ENCODE measurements at places on chromosomes 1 and 21. TPM values are rescaled to one million over a fixed set of nuclear protein-coding genes. Genes with fewer than 3 reads are reported as not detected.

Gene PRRX1
- total RNA-seq = not detected

Gene ADCY10
- 0.07 TPM for total RNA-seq

Gene MIER1
- 19.0 TPM for total RNA-seq

DNA sequence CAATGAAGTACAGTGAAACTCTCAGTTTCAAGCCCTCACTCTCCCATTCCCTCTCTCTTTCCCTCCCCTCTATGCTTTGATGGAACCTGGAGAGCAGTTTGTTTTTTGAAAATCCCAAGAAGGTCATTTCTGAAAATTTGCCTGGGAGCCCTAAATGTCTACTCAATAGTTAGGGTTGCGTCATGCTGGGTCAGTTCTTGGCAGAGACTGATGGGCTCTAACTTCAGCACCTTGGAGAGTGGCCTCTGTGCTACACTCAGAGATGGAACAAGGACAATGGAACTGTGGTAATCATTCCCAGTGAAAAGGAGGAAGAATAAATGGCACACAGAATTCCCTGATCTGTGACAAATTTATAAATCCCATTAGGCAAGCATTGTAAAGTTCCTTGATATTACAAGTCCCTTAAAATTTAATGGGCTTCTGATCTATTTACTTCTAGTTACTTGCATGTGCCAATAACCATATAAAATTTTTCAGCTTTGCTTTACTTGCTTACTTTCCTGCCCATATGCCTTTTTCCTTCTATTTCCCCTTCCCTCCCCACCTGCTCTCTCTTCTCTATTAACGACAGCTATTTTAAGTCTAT, 182.9 kb upstream of the KCND3 start:
- no peak for DNase-seq

DNA sequence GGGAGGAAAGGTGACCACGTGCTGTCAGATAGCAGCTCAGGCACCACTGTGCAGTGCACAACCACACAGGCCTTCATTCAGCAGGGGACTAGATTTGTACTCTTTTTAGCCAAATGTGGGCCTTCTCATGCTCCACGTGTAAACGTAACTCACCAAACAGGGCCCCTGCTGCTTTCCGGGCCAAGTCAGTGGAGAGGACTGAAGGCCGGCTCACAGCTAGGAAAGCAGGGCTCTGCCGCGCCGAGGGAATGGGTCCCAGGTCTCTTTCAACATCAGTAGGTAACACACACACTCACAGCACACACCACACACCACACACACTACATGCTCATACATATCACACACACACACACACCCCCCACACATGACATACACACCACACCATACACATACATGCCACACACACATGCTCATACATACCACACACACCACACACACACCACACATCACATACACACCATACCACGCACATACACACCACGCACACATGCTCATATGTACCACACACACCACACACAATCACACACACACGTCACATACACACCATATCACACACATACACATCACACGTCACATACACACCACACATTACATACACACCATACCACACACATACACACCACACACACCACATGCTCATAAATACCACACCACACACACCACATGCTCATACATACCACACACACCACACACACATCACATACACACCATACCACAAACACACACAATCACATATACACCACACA, 124.0 kb upstream of the ERG start:
- DNase-seq = no peak

Measured in glutamatergic neuron (in vitro differentiated cells).